ENCODE measurements at places on chromosomes 13 and 19.
A peak's percentile ranks its signal among the peaks of the same experiment; 100 is the strongest.

DNA sequence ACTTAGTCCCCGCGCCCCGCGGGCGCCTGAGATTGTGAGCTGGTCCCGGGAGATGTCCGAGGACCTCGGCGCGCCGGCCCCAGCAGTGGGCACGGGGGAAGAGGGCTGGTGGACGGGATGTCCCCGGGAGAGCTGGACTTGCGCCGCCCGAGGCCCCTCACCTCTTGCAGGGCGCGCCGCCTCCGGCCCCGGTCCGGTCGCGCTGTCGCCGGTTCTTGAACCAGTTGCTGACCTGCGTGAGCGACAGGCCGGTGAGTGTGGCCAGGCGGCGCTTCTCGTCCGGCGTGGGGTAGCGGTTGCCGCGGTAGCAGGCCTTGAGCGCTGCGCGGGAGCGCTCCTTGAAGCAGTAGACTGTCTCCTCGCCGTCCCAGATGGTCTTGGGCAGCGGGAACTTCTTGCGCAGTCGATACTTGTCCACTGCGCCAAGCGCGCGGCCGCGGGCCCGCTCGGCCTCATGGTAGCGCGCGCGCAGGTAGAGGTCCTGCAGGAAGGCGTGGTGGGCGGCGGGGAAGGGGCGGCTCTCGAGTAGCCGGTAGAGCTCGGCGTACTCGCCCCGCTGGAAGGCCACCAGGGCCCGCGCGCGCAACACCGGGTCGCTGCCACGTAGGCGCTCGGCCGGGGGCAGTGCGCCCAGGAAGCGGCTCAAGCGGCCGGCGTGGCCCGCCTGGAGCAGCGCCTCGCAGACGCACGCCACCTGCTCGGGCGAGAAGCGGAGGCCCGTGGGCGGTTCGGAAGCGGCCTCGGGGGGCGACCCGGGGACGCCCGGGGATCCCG lies 984 bp downstream of the SIX5 start:
- DNase-seq, result peak; percentile 56

DNA sequence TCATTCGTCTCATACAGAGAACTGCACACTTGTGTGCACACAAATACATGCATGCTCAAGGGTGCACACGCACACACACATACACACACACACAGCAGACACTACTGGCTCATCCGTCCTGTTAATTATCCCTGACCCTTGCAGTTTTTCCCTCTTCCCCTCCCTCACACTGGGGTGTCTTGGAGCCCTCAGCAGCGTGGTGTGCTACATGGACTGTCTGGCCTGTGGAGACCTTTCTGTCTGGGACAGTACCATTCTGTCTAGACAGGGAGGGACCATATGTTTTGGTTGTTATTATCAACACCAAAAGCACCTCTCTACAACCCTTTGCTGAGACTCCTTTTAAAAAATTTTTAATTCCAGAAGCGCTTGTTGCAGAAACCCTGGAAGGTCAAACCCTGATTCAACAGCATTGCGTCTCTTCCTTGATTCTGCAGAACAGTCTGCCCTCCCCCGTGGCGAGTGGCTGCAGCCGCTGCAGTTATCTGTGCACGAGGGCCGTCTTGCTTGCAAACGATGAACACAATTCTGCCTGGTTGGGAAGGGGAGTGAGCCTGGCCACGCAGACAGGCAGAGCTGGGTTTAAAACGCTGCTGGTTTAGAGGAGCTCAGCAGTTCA lies 374.0 kb downstream of the IRS2 start:
- DNase-seq, result no peak

DNA sequence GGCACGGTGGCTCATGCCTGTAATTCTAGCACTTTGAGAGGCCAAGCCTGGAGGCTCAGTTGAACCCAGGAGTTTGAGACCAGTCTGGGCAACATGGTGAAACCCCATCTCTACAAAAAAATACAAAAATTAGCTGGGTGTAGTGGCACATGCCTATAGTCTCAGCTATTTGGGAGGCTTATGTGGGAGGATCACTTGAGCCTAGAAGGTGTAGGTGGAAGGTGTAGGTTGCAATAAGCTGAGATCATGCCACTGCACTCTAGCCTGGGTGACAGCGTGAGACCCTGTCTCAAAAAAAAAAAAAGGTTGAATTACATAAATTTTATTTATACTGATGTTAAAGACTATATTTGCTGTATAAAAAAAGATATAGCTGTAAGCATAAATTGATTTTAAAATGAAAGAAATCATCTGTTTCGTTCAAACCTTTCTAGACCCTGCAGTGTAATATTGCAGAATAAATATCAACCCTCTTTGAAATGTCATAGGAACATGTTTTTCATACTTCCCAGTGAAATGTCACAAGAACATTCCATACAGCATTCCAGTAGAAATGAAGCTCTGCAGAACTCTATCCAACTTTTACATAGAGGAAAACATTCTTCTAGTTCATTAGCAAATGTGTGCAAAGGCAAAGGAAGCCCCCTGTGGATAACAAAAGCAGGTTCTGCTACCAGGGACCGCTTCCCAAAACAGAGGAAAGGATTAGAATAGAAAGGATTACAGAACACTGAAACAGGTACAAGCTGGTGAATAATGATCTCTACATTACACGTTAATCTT lies 76.0 kb downstream of the CAB39L start:
- DNase-seq, result no peak

DNA sequence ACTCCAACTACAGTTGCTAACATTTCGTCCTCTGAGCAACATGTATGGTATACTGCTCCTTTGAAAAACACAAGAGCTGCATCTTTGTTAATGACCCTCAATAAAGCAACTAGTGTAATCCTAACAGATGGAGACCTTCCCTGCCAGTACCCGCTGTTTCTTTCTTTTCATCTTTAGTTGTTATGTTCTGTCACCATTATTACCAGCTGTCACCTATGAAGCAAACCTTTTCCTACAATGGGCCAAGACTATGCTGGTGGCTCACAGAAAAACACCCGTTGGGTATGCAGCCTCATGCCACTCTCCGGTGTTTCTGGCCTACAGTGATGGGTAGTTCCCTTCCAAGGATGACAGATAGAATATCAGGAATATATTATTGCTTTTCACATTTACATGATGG lies 29.7 kb upstream of the CYSLTR2 start:
- no peak for DNase-seq

DNA sequence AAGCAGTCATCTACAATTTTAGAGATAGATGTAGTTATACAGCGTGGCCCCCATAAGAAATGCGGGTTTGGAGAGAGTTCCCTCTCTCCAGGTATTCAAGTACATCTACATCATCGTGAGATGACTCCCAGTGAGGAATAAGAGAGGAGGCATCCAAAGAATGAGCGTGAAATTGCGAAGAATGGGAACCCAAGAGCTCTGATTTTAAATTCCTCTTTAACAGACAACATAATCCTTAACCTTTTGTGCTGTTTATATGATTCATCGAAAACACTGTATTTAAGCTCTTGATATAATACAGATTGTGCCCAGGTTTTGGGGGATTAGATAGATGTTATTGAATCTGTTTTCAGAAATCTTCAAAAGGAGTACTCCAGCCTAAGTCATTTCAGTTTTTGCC lies 161.5 kb downstream of the COG6 start:
- no peak for DNase-seq

DNA sequence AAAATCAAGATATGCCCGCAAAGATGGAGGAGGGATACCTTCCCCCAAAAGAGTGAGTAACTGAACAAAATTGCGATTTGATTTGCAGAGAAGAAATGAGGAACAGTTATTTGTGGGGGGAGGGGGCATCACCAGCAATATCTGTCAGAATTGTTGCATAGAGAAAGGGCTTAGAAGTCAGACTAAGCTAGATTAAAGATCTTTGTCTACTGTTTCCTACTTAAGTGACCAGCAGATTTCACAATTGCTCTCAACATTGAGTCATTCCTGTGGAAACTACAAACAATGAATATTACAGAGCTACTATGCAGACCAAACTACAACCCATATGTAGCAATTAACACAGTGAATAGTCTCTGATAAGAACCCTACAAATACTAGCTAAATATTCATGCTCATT lies 27.4 kb downstream of the FPR3 start:
- no peak for DNase-seq

- DNase-seq, result no peak
Measured at GRCh38 chr13:79531542-79532254, 50.7 kb downstream of the NDFIP2 start.

- no peak for DNase-seq
Measured at GRCh38 chr19:10291554-10292205, 1.9 kb downstream of the ICAM5 start.

GRCh38 chr19:3818918-3819317 lies 32.7 kb upstream of the MATK start:
- no peak for DNase-seq

GRCh38 chr13:112229992-112230872 lies 145.9 kb upstream of the SPACA7 start:
- no peak for DNase-seq

DNA sequence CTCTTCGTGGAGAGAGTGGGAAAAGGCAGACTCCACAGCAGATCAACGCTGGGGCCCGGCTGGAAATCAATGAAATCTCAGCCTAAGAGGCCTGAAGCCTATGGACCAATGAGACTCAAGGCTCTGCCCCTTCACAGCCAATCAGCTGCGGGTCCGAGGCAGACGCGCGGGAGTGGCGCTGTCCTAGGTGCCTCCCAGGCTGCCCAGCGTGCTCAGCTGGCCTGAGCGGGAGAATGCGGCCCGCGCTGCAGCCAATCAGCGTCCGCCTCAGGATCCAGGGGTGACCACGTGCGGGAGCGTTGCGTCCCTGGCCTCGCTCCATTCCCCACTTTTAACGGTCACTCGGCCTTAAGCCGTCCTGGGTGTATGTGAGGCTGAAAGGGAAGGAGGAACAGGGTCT lies at the start of gene ZBTB32:
Gene ZBTB32, plus strand, starts transcription at position 341 of the 400 bp plus-strand sequence. CDS start 10,069 bp downstream, outside the sequence.
- no peak for DNase-seq

GRCh38 chr13:83943530-83944279 lies 61.4 kb upstream of the SLITRK1 start:
- DNase-seq, result no peak

- DNase-seq, result no peak
Measured at GRCh38 chr19:5530701-5531100, 37.1 kb downstream of the TINCR start.

DNA sequence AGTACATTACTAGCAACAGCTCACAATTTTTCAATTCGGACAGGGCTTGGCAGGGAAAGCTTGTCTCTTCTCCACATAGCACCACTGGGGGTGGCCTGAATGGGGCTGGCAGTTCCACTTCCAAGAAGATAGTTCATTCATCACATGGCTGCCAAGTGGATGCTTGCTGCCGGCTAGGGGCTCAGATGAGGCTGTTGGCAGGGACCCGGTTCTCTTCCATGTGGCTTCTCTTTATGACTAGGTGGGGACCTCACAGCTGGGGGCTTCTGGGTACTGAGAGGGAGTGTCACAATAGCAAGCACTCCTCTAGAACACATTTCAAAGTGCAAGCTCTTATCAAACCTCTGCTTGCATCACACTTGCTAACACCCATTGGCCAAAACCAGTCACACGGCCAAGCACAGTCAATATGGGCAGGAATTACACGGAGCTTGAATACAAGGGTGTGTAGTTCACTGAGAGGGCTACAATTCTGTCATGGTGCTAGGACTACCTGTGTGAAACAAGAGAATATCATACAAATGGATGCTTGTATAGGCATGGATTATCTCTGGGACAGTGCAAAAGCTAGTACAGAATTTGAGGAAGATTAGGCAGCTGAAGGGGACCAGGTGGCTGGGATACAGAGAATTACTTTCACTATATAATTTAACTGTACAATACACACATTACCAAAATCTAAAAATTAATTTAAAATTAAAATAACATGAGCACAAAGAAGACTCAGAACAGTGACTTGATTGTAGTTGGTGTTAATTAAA lies 32.3 kb downstream of the ATP7B start:
- no peak for DNase-seq
